ENCODE measurements at places on chromosomes 2 and 18. TPM values are rescaled to one million over a fixed set of nuclear protein-coding genes. Genes with fewer than 3 reads are reported as not detected.
A peak's percentile ranks its signal among the peaks of the same experiment; 100 is the strongest.

DNA sequence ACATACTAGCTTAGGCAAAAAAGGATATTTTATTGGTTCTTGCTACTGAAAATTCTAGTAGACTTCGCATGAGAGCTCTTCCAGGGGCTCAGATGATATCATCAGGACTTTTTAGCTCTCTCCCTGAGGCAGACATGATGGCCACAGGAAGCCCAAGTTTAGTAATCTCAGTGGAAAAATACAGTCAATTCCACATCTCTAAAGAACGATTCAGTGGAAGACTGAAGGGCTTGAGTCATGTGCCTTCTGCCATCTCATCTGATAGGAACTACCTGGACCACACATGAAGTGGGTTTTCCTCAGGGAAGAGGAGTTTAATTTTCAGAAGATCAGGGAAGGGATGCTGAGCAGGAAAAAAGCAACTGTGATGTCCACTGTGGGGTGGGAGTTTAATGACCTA lies 117.3 kb downstream of the TTC27 start:
- no peak for DNase-seq

DNA sequence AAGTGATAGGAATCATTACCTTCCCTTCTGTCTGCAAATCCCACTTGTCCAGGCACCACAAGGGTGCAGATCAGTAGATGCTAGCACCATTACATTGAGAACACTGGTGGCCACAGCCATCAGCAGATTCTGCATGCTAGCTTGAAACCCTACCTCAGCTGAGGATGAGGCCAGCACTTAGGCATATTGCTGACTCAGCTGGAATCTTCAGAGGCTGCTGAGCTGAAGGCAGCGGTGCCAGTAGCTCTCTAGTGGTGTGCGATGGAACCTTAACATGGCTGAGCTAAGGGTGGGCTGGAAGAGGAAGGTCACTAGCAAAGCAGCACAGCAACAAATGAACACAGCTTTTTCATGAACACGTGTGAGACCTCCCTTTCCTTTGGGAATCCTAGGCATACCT lies 19.0 kb upstream of the CPO start:
- no peak for DNase-seq

GRCh38 chr18:35019933-35020332 lies 21.3 kb upstream of the MAPRE2 start:
- no peak for DNase-seq

The TMEM87B gene
- 6.5 TPM for total RNA-seq

DNA sequence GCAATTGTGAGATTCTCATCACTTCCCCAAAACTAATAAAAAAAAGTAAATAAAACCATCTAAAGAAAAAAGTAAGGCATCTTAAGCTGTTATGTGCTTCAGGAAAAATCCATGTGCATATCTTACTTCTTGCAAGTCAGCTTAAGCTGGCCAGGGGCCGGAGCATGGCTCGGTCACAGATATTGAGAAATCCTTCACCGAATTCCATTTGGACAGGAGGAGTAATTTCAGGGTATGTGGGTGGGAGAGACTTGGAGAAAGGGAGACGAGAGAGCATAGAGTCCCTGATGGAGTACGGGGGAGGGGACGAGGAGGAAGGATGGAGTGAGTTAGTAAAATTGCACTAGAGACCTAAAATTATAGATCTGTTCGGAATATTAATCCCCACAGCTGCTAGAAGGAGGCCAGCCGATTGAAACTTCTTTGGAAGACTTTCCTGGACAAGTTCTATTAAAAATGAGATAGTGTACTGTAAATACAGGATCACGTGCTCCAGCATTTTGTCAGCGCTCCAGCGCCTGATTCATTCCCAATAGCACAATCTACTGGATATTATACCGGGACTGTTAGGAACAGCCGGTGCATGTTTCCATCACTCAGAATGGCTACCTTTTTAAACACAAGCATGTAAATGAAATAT lies 438.5 kb downstream of the ZNF516 start:
- peak; percentile 72 for DNase-seq

- no peak for DNase-seq
Observed at GRCh38 chr2:127609031-127609751, 36.8 kb upstream of the GPR17 start.

DNA sequence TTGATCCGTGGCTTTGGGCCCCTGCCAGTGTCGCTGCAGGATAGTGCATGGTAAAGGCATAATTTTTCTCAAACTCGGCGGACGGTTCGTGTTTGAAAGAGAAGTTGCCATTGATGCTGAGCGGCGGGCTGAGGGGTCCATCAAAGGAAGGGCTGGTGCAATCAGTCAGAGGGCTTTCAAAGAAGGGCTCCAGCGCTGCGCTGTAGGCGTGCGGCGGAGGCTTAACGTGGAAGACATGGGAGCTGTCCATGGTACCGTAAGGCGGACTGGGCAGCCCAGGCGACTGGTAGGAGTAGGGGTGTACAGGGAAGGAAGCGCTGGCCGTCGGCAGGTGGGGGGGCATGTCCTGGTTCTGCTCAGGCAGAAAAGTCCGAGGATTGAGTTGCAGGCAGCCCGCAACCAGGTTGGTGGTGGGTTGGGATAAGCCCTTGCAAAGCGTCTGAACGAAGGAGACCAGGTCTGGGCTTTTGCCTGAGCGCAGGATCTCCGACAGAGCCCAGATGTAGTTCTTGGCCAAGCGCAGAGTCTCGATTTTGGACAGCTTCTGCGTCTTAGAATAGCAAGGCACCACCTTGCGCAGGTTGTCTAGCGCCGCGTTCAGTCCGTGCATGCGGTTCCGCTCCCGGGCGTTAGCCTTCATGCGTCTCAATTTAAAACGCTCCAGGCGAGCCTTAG lies 2.3 kb downstream of the NEUROD1 start:
- peak; percentile 74 for DNase-seq

GRCh38 chr2:74000666-74001065 lies 16.0 kb downstream of the TET3 start:
- DNase-seq: no peak

GRCh38 chr2:28982381-28982950 lies 1.4 kb downstream of the TOGARAM2 start:
- DNase-seq: no peak

The TEKT4 gene
- total RNA-seq: 0.16 TPM

DNA sequence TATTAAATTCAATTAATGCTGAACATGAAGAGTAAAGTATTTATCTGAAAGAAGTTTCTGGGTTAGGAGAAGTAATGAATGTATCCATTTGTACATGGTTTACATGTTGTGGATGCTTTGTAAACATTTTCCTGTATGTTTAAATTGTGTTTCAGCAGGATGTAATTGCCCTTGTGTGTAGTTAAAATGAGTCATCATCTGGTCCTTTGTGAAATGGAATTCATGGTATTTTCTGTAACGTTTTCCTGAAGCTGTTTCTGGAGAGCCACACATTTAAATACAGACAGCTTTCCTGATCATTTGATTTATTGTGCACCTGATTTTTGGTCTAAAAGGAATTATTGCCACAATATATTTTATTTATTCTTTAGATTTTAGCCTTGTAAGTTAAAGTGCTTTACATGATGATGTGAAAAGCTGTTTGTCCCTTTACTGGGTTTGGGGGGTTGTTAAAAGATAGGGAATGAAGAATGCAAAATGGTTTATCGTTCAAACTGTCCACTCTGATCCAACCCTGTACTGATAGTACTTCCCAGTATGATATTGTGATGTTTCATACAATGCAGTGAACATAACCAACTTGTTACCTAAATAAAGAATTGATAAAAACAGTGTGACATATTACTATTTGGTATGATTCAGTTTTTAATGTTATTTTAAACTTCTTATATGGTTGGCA lies 41.7 kb upstream of the SLC3A1 start:
- no peak for DNase-seq

The ANKRD23 gene
- total RNA-seq: 12.7 TPM

The EMILIN1 gene
- 25.8 TPM for total RNA-seq

The FOXD4L1 gene
- total RNA-seq: not detected

DNA sequence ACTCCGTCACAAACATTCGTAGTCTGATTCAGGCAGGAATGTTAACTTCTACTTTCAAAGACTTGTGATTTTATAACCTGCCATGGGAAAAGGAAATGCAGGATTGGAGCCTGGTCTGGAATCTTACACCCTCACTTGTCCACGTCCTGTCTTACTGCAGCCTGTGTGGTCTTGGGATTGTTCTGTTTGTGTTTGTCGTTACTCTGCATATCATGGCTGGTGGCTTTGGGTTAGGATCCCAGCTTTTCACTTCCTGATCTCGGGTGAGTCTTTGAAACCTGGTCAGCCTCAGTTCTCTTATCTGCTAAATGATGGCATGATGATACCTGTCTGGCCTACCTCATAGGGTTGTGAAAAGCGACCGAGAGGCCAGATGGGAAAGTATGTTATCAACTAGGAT lies 34.6 kb downstream of the SH3BP4 start:
- DNase-seq: no peak

GRCh38 chr18:79912409-79912991 lies 39.0 kb downstream of the SLC66A2 start:
- DNase-seq: no peak

The SGPP2 gene
- total RNA-seq: 19.0 TPM

DNA sequence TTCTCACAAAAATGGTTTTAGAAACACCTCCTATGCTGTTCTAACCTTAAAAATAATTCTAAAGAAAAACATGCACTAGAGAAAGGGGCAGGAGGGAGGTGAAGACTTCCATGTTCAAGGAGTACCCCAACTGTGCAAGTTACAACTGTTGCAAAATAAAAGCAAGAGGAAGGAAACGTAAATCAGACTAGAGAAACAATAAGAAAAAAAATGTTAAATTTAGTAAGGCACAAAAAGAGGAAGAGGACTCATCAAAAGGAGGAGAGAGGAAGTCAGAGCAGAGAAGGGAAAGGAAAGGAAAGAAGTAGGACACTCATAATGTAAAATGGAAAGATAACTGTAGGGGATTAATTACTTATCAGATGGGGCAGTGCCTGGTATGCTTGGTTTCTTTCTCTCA lies 34.1 kb downstream of the RAPH1 start:
- DNase-seq: no peak

DNA sequence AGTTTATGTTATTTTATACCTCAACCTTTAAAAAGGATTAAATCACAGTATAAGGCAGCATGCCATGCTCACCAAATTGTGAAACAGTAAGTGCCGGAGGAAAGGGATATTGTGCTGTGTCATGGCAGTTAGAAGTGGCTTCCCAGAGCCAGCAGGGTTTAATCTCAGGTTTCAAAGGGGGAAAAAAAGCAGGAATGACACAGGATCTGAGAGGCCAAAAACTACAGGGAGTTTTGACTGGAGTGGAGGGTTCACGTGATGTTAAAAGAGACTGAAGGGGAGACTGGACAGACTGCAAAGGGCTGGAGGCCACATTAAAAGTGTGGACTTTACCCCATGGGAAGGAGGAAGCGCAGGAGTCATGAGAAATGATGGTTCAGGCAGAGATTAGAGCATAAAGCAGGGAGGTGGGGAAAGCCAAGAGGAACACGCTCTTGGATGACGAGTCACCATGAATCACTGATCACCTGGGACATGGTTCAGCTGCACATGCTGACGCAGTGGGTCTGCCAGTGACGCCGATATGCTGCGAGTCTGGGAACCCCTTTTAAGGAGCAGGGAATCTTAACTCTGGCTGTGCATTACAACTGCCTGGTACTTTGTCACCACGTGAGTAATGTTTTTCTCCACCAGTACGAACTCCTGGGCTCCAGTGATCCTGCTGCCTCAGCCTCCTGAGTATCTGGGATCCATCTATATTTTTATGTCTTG lies 6.1 kb downstream of the CHMP1B start:
- DNase-seq: peak; percentile 68

The CRYBA2 gene
- total RNA-seq: not detected

DNA sequence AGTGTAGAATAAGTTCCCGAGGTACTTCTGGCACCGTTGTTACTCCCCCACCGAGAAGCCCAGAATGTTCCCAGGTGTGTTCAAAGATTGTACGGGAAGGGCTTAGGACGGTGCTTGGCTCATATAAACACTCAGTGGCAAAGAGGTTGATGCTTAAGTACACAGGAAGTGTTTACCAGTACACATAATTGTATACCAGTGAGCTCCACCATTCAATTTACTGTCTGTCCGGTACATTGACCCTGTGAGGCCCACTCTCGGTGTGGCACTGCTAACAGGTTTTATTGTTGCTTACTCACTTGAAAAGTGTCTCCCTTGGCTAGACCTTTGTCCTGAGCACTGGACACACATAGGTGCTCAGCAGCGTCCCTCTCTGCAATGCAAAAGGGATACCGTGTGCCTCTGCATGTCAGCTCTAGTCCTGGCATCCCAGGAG lies 191.0 kb downstream of the NEDD4L start:
- no peak for DNase-seq

DNA sequence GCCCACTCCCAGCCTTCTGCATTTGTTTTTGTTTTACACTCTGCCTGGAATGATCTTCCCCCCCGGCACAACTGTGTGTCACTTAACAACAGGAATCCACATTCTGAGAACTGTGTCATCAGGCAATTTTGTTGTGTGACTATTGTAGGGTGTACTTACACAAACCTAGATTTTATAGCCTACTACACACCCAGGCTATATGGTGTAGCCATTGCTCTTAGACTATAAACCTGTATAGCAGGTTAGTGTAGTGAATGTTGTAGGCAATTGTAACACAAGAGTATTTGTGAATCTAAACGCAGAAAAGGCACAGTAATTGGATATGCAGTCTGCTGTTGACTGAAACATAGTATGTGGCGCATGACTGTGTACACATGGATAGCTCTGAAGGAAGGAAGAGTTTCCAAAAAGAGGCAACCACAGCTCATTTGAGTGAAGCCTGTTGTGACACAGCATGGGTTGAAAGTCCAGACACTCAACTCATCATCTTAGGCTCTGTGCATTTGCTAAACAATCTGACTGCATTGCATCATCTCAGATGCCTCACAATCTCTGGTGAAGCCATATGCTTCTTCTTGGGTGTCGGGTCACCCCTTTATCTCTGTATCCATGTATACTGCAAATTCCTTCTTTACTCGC lies 506.6 kb upstream of the SPHKAP start:
- no peak for DNase-seq

- peak; percentile 87 for DNase-seq
Observed at GRCh38 chr2:14634489-14635390, 2.2 kb downstream of the LRATD1 start.

DNA sequence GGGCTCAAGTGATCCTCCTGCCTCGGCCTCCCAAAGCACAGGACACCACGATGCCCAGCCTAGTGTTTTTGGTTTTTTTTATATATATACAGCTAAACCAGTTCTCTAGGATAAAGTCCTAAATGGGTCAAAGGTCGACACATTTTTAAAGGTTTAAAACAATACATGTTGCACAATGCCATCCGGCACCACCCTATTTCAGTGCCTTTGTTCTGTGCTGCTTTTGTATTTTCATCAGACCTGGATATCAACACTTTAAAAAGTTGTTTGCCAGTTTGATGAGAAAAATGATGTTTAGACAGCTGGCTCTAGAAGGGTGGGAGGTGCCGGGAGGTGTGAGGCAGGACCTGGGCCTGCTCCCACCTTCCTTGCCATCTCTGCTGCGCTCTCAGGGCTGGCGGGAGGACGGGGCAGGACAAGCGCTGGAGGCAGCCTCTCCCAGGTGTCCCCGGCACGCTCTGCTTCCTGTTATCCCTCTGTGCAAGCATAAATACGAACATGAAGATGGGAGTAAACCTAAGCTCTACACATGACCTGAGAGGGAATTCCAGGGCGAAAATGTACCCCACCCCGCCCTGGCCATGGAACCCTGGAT lies 103.7 kb downstream of the HS6ST1 start:
- no peak for DNase-seq

- no peak for DNase-seq
Observed at GRCh38 chr2:111025288-111025687, 95.4 kb upstream of the BCL2L11 start.

Measured in Right ventricle myocardium inferior (tissue), 1 donor.